ENCODE measurements at places on chromosomes 2 and 18.
A peak's percentile ranks its signal among the peaks of the same experiment; 100 is the strongest.

- DNase-seq: no peak
Measured at GRCh38 chr2:61178603-61179545, 16.9 kb downstream of the C2orf74 start.

DNA sequence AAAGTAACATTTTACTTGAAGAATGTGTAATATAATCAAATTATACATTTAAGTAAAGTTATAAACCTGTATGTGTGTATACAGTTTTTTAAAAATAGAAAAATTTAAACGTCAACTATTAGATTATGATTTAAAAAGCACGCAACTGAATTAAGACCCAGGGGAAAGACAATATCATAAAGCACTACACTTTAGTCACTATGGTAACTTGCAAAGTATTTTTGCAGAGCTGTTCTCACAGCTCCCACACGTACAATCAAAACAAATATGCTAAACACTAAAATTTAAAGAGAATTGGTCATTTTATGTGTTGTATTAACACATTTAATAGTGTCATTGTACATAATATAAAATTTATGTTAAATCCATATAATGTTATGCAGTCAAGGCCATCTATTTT, 59.7 kb downstream of the FTCDNL1 start:
- DNase-seq: no peak

- no peak for DNase-seq
Measured at GRCh38 chr18:63836456-63836855, 51.0 kb upstream of the SERPINB2 start.

GRCh38 chr2:160332318-160332717, 132.2 kb upstream of the ITGB6 start:
- no peak for DNase-seq

GRCh38 chr18:12599543-12599942, 58.4 kb downstream of the SPIRE1 start:
- no peak for DNase-seq

GRCh38 chr18:36066686-36067054, 689 bp downstream of the RPRD1A start:
- no peak for DNase-seq

DNA sequence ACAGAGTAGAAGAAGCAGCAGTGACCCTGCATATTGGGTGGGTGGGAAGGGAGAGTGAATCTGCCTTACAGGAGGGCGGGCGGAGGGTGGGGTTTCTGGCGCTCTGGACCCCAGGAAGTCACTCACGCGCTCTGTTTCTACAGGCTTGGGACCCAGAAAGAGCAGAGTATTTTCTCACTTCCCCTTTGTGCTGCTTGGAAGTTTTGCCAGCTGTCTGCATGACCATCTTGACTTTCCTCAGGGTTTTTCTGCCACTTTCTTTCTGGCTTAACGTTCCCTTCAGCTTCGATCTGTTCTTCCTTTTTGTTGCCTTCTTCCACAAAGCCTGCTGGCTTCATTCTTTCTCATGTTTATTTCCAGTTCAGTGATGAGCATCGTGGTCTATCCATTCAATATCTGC, 383.1 kb downstream of the GALR1 start:
- no peak for DNase-seq

- no peak for DNase-seq
Measured at GRCh38 chr2:210199186-210199765, 26.0 kb downstream of the ACADL start.

GRCh38 chr2:241598487-241598886, 38.5 kb downstream of the THAP4 start:
- DNase-seq: no peak

GRCh38 chr18:62187543-62188510, 772 bp downstream of the RELCH start:
- peak; percentile 55 for DNase-seq

DNA sequence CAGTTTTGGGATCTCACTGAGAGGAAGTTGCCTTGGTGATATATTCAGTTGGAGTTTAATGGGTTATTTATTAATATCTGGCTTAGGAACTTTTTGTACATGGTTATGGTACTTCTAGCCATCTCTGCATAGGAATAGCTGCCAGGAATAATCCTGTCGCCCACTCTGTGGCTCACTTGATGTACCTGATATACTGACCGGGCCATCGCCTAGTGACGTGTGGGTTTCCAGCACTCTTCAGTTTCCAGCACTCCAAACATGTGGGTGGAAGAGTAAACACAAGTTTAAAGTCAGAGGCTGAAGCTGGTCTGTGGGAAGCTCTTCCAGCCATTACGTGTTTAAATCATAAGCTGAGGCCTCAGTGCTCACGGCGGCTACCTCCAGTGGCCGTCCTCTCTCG, 44.3 kb upstream of the AGAP1 start:
- no peak for DNase-seq

DNA sequence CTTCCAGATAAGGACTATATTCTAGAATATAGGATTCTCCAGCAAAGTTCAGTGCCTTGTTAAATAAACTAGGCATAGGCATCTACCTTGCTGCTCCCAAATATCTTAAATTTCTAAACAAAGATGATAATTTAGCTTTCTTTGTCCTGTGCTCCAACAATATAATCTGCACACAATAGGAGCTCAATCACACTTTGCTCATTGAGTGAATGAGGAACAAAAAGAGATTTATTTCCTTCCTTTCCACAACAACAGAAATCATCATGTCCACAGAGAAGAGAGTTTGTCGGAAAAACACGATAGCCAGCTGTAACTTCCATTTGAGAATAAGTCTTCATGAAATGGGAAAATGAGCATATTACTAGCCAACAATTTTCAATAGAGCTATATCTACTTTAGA, 256.7 kb downstream of the TCF4 start:
- no peak for DNase-seq

GRCh38 chr2:223896833-223897311, 48.3 kb downstream of the WDFY1 start:
- no peak for DNase-seq

- no peak for DNase-seq
Measured at GRCh38 chr2:162369551-162369950, 25.6 kb downstream of the GCA start.

- DNase-seq: no peak
Measured at GRCh38 chr18:61340148-61340547, 6.9 kb downstream of the CDH20 start.

GRCh38 chr18:10775026-10775425, 249.2 kb downstream of the NAPG start:
- no peak for DNase-seq

DNA sequence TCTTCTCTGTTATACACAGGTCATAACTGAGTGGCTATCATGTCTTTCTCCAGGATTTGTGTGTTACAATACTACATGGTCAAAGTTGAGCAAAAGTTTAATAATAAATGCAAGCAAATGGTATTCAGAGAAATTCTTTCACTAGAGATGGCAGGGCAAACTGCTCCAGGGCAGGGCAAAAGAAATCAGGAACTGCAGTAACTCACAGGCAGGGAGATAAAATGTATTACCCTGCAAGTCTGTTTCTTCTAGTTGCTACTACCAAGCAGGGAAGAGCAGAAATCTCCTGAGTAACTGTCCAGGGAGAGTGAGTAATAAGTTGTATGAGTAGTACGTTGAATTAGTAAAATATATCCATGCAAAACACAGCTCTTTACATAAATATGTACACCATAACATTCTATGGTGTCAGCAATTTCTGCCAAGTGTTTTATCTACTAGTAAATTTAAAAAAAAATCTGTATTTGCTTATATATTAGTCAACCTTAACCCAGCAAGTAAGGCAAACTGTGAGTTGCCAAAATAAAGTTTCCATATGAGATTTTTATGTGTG, 404.1 kb downstream of the ZEB2 start:
- DNase-seq: no peak
